HT1080 (cell line): ENCODE measurements at places on chromosomes 4 and X.
A peak's percentile ranks its signal among the peaks of the same experiment; 100 is the strongest.

GRCh38 chr4:111435986-111436744 is 709.1 kb upstream of the FAM241A start:
- DNase-seq = no peak

GRCh38 chr4:139085141-139085540 is 69.6 kb downstream of the NOCT start:
- no peak for DNase-seq

GRCh38 chr4:156396534-156396933 is 442.9 kb upstream of the CTSO start:
- DNase-seq = no peak

GRCh38 chrX:38804682-38805431 is 3.6 kb downstream of the MID1IP1 start:
- DNase-seq = no peak

- DNase-seq = no peak
These were observed 7.6 kb upstream of the DLG3 start for GRCh38 chrX:70437011-70437410.

- no peak for DNase-seq
These were observed 65.1 kb downstream of the ADAM29 start for GRCh38 chr4:174983128-174983750.

DNA sequence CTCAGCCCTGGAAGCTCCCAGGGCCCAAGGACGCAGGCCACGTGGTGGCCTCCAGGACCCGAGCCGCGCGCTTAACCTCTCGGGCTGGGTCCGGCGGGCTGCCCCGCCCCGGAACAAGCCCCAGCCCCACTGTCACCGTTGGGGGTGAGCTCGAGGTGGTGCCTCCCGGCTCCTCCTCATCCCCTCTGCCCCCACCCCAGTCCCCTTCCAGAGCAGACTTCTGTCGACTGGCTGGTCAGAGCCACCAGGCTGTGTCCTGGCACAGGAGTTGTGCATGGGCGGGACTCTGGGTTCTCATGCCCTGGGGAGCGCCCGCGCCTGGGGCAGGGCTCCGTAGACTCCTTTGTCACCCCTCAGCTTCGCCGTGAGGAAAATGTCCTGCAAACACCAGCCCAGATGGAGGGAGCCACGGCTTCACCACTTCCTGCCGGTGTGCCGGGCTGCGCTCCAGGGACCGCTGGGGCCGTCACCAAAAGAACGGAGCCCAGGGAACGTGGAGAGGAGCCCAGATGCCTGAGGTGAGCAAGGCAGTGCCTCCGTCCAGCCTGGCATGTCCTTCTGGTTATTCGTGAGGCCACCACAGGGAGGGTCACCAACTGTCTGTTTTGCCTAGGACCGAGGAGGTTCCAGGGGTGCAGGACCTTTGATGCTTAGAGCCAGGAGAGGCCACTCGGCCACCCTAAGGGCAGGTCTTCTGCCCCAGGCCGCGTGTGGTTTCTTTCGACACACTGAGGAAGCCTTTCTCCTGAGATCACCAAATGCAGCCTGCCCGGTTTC is 7.1 kb upstream of the RGS12 start:
- peak; percentile 45 for DNase-seq

GRCh38 chr4:41815473-41815872 is 66.9 kb upstream of the PHOX2B start:
- no peak for DNase-seq

- peak; percentile 5 for DNase-seq
These were observed 28.4 kb upstream of the SLITRK4 start for GRCh38 chrX:143664302-143664701.

GRCh38 chrX:20224814-20225487 is 41.8 kb downstream of the RPS6KA3 start:
- peak; percentile 34 for DNase-seq

GRCh38 chrX:63855896-63856295 is 70.9 kb upstream of the ARHGEF9 start:
- DNase-seq = peak; percentile 11

DNA sequence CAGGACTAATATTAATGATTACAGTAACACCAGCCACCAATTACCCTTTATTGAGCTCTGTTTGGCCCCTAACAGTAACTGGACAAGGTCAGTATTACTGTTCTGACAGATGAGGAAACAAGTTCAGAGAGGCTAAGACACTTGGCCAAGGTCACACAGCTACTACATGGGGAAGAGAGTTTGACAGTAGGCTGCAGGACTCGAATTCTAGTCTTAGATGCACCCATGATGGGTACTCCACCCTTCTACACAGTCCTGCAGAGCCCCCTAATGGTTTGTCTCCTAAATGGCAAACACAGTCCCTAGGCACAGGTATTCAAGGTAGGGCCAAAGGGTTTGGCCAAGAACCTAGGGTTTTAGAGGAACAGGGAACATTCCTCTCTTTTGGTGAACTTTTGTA is 93.9 kb downstream of the NSUN7 start:
- no peak for DNase-seq

- DNase-seq = no peak
These were observed 208.8 kb upstream of the CLNK start for GRCh38 chr4:10893395-10893794.

DNA sequence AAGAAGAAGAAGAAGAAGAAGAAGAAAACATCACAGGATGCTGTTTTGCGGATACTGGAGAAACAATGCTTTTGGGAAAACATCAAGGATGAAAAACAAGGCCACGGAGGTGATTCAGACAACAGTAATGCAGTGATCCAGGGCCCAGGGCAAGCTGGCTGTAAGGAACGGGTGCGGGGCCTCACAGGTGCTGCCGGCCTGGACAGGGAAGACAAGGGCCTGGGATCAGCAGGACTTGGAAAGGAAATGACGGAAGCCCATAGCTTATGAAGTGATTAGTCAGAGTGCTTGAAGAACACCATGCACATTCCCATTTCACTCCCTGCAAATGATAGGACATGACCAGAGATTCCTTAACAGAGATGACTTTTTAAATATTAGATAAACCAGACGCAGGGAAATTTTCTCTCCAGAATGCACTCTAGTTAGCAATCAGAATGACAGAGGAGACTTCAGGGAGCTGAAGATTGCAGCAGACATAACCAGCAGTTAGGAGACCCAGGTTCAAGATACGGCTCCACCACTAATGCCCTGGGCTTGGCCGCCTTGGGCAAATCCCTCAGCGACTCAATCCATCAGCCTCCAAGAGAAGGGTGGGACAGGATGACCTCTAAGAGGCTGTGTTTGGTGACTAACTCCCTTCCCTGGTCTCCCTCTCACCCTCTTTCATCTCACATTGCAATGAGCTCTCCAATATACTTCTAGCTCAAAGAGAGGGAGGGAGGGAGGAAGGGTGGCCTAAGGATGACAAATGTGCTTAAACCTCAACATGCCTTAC is 54.1 kb downstream of the APBB2 start:
- DNase-seq = peak; percentile 99

- DNase-seq = peak; percentile 53
These were observed 205.3 kb downstream of the SLC39A8 start for GRCh38 chr4:102139932-102140331.
